ENCODE measurements at places on chromosomes 2 and 18. TPM values are rescaled to one million over a fixed set of nuclear protein-coding genes. Genes with fewer than 3 reads are reported as not detected.

GRCh38 chr2:239715202-239715601 is 309.9 kb downstream of the NDUFA10 start:
- no peak overlapping the region for H3K4me3 ChIP-seq
- no peaks in the 10 kb centered on the region for H3K4me1 ChIP-seq
- H3K27me3 ChIP-seq, result no peaks in the 10 kb centered on the region

GRCh38 chr2:133581010-133581760 is 12.9 kb upstream of the NCKAP5 start:
- H3K4me1 ChIP-seq, result no peaks in the 10 kb centered on the region
- no peak for DNase-seq
- no peaks in the 10 kb centered on the region for H3K27me3 ChIP-seq
- H3K36me3 ChIP-seq, result no peaks in the 10 kb centered on the region

DNA sequence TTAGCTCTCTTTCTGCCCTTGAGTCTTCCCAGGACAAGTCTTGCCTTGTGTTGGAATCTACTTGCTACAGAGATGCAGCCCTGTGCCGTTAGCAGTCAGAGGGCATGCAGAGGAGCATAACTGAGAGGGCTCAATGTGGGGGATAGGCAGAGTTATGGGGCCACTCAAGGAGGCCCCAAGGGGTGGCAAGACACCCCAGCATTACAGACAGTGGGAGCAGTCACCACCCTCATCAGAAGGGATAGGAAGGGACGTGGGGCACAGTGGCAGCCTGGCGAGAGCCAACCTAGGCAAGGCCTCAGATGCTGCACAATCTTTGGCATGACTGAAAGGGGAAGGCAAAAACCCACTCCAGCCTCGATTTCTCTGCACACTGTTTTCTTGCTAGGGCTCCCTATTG is 169.1 kb downstream of the TMEM18 start:
- no peak overlapping the region for H3K27ac ChIP-seq
- DNase-seq, result no peak
- no peak overlapping the region for H3K4me3 ChIP-seq
- no peaks in the 10 kb centered on the region for H3K36me3 ChIP-seq
- H3K27me3 ChIP-seq, result no peaks in the 10 kb centered on the region

GRCh38 chr2:196195302-196195701 is 23.9 kb upstream of the STK17B start:
- H3K4me3 ChIP-seq, result peak overlapping the region; percentile 34
- no peak for DNase-seq
- H3K36me3 ChIP-seq, result no peaks in the 10 kb centered on the region
- peaks cover 61% of the 10 kb centered on the region for H3K4me1 ChIP-seq
- H3K27me3 ChIP-seq, result no peaks in the 10 kb centered on the region

GRCh38 chr2:40758401-40759155 is 306.7 kb upstream of the SLC8A1 start:
- H3K4me1 ChIP-seq, result no peaks in the 10 kb centered on the region
- H3K27ac ChIP-seq, result no peak overlapping the region
- H3K4me3 ChIP-seq, result no peak overlapping the region
- no peaks in the 10 kb centered on the region for H3K27me3 ChIP-seq

- DNase-seq, result no peak
- H3K4me1 ChIP-seq, result no peaks in the 10 kb centered on the region
- H3K27me3 ChIP-seq, result no peaks in the 10 kb centered on the region
- no peak overlapping the region for H3K27ac ChIP-seq
- H3K36me3 ChIP-seq, result no peaks in the 10 kb centered on the region
Measured at GRCh38 chr2:141162314-141162713, 968.5 kb downstream of the LRP1B start.

GRCh38 chr2:164061129-164061746 is 325.4 kb upstream of the FIGN start:
- no peak for DNase-seq

DNA sequence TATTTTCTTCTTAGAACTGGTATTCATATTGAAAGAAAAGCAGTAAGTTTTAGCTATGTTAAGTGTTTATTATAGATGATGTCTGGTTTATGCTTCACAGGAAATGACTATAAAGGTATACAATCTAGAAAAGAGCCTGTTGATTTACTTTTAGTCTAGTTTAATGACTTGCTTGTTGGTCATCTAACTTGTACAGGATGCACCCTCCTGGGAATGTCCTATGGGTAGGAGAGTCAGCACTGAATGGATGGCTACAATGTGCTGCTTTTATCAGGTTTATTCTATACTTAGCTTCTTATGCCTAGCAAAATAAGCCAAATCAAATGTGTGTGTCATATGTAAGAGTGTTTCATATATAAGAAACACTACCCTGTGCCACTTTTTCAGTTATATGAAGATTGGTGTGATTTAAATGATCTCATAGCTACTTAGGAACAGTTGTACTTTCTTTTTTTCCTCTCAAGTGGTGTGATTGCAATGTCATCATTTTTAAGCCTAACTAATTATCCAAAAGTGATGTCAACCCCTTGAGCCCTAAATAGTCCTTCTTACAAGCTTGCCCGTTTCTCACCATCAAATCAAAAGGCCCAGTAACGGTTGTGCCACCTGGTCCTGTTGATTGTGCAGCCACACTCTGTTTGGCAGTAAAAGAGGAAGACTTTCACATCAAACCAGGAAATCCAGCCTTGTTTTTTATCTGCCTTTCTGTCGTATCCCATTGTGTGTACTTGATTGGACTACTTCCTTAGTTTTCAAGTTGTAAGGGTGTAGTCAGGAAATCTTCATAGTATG is 176.0 kb downstream of the DIS3L2 start:
- no peak overlapping the region for H3K27ac ChIP-seq
- H3K4me1 ChIP-seq, result peaks cover 13% of the 10 kb centered on the region
- H3K4me3 ChIP-seq, result no peak overlapping the region
- peaks cover 7% of the 10 kb centered on the region for H3K36me3 ChIP-seq

- no peaks in the 10 kb centered on the region for H3K27me3 ChIP-seq
- no peak overlapping the region for H3K27ac ChIP-seq
- no peaks in the 10 kb centered on the region for H3K36me3 ChIP-seq
- H3K4me1 ChIP-seq, result no peaks in the 10 kb centered on the region
Measured at GRCh38 chr2:125644257-125644656, 1011.7 kb upstream of the GYPC start.

GRCh38 chr18:50143886-50144285 is 51.1 kb downstream of the MYO5B start:
- no peak overlapping the region for H3K27ac ChIP-seq
- H3K36me3 ChIP-seq, result no peaks in the 10 kb centered on the region
- H3K4me1 ChIP-seq, result no peaks in the 10 kb centered on the region
- DNase-seq, result no peak

- H3K27ac ChIP-seq, result no peak overlapping the region
- H3K4me1 ChIP-seq, result peaks cover 23% of the 10 kb centered on the region
- peaks cover 26% of the 10 kb centered on the region for H3K36me3 ChIP-seq
- DNase-seq, result no peak
- H3K4me3 ChIP-seq, result no peak overlapping the region
Measured at GRCh38 chr2:26238311-26238958, 6.0 kb downstream of the HADHA start.

DNA sequence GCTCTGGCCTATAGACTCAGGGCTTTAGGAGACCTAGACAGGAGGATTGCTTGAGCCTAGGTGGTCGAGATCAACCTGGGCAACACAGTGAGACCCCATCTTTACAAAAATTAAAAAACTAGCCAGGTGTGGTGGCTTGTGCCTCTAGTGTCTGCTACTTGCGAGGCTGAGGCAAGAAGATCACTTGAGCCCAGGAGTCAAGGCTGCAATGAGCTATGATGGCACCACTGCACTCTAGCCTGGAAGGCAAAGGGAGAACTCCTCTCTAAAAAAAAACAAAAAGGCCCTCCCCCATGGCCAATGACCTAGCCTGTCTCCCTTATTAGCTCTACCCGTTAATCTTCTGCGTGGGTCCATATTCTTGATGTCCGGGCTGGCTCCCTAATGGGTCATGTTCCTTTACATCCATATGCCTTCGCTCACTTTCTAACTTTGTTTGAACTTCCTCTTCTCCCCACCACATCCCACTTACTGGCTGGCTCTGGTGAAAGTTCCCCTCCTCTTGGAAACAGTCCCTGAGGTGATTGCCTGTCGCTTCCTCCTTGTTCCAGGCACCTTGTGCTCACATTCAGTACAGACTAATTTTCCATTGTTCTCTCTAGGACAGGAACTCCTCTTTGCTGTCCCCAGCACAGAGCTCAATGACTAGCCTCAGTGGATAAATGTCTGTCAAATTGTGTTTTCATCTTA is 103.0 kb downstream of the AFF3 start:
- H3K36me3 ChIP-seq, result no peaks in the 10 kb centered on the region
- no peak for DNase-seq
- no peak overlapping the region for H3K4me3 ChIP-seq
- H3K27ac ChIP-seq, result no peak overlapping the region

DNA sequence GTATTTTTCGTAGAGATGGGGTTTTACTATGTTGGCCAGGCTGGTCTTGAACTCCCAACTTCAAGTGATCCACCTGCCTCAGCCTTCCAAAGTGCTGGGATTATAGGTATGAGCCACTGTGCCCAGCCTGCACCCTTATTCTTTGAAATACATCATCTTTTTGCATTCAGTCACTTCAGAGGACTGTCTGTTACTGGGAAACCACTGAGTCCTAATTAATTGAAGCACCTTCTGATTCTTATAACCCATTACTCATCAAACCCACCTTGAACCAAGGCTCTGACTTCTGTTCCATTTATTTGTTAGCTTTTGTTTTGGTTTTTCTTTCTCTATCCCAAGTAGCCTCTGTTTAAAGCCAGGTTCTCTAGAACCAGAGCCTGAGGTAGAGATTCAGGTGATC is 49.6 kb downstream of the CPO start:
- H3K36me3 ChIP-seq, result no peaks in the 10 kb centered on the region
- no peak for DNase-seq
- no peak overlapping the region for H3K27ac ChIP-seq
- peaks cover 8% of the 10 kb centered on the region for H3K4me1 ChIP-seq
- no peak overlapping the region for H3K4me3 ChIP-seq

DNA sequence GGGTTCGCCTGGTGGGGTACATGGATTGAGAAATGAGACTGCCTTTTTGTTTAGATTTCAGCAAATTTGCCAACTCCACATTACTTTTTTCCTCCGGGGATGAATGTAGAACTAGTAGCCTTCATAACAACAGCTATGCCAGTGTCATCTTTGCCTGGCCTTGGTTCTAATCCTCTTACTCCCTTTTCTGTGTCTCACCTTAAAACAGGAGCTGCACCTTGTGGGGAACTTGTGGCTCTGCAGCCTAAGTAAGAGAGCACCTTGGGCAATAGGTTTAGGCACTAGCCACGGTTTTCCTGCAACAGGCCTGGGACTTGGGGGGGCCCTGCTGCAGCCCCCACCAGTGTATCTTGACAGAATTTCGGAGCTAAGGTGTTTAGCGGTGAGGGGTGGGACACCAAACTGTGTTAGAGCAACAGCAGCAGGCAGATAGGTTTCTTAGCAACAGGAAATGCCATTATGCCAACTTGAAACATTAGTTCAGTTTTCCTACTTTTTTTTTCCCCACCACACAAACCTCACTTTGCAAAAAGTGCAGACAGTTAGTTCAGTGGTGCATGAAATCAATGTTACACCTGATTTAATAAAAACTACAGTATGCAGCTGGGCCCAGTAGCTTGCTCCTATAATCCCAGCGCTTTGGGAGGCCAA is 173.7 kb downstream of the PRKCE start:
- no peak overlapping the region for H3K27ac ChIP-seq
- no peak for DNase-seq
- H3K4me3 ChIP-seq, result no peak overlapping the region
- H3K27me3 ChIP-seq, result no peaks in the 10 kb centered on the region
- H3K36me3 ChIP-seq, result no peaks in the 10 kb centered on the region

- no peaks in the 10 kb centered on the region for H3K36me3 ChIP-seq
- no peaks in the 10 kb centered on the region for H3K27me3 ChIP-seq
- no peak overlapping the region for H3K4me3 ChIP-seq
- H3K27ac ChIP-seq, result no peak overlapping the region
- H3K4me1 ChIP-seq, result no peaks in the 10 kb centered on the region
Measured at GRCh38 chr2:30179536-30179935, 32.7 kb downstream of the YPEL5 start.

GRCh38 chr2:11093467-11093866 is 61.8 kb upstream of the SLC66A3 start:
- H3K27ac ChIP-seq, result no peak overlapping the region
- H3K4me1 ChIP-seq, result no peaks in the 10 kb centered on the region
- H3K36me3 ChIP-seq, result no peaks in the 10 kb centered on the region
- H3K4me3 ChIP-seq, result no peak overlapping the region

DNA sequence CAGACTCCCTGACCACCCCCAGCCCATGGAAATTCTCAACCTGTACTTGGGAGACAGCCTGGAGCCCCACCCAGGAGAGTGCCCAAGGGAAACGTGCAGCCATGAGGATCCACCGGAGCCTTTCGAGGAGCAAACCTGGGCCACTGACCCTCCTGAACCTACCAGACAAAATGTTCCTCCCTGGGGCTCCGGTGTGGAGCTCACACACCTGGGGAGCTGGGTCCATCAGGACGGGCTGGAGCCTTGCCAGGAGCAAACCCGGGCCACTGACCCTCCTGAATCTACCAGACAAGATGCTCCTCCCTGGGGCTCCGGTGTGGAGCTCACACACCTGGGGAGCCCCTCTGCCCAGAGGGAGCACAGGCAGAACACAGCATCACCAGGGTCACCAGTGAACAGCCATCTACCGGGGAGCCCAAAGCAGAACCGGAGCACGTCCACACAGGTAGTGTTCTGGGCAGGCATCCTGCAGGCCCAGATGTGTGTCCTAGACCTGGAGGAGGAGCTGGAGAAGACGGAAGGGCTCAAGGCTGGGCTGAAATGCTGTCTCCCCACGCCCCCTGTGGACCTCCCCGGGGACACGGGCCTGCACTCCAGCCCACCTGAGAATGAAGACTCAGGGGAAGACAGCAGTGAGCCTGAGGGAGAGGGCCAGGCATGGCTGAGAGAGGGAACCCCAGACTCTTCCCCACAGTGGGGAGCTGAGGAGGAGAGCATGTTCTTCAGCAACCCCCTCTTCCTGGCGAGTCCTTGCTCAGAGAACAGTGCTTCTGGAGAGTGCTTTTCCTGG is 8.9 kb downstream of the PSD4 start:
- DNase-seq, result no peak
- peak overlapping the region; percentile 0 for H3K27ac ChIP-seq
- H3K4me1 ChIP-seq, result peaks cover 98% of the 10 kb centered on the region
- H3K27me3 ChIP-seq, result no peaks in the 10 kb centered on the region
- H3K36me3 ChIP-seq, result peaks cover 54% of the 10 kb centered on the region

The DNMT3A gene
- 71.6 TPM for total RNA-seq

The SAG gene
- not detected for total RNA-seq

The C2orf72 gene
- total RNA-seq, result not detected

The IL18R1 gene
- total RNA-seq, result 11.0 TPM

The QPCT gene
- 1.4 TPM for total RNA-seq

The CNGA3 gene
- total RNA-seq, result not detected

The TCF7L1 gene
- not detected for total RNA-seq

The GDF7 gene
- 0.26 TPM for total RNA-seq

The DSG3 gene
- not detected for total RNA-seq

The LRRC30 gene
- total RNA-seq, result not detected
